Amniotic stem cell (primary cell): ENCODE measurements at places on chromosomes 13 and 19.
A peak's percentile ranks its signal among the peaks of the same experiment; 100 is the strongest.

DNA sequence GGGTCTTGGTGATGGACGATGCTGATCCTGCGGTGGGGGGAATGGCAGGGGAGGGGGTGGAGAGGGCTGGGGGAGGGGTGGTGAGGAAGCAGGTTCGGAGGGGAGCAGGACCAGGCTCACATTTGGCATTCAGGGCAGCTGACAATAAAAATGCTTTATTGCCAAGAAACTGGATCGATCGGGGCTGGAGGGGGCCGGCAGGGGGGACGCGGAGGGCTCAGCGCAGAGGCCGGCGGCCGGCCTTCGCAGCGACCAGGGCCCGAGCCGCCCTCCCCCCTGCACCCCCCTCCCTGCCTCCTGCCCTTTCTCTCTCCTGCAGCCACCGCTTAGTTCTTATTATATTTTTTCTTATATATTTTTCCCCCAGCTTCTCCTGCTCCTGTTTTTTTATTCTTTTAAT, 18.1 kb upstream of the POU2F2 start:
- DNase-seq, result no peak

- no peak for DNase-seq
Measured at GRCh38 chr19:44673510-44673909, 2.2 kb downstream of the CEACAM19 start.

DNA sequence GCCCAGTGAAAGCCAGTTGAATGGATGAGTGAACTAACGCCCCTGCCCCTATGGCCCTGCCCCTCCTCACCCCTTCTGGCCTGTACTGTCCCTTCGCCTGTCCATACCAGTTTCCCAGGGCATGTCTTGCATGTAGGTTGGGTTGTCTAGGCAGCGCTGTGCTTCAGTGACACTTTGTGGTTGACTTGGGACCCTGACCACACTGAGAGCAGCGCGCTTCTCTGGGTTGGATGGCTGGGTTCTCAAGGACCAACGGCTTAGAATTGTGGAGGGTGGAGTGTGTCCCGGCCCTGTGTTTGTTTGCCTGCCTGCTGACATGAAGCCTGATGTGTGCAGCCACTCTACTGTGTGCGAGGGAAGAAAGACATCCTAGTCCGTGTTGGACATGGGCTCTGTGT, 15.8 kb downstream of the GATAD2A start:
- DNase-seq, result no peak

DNA sequence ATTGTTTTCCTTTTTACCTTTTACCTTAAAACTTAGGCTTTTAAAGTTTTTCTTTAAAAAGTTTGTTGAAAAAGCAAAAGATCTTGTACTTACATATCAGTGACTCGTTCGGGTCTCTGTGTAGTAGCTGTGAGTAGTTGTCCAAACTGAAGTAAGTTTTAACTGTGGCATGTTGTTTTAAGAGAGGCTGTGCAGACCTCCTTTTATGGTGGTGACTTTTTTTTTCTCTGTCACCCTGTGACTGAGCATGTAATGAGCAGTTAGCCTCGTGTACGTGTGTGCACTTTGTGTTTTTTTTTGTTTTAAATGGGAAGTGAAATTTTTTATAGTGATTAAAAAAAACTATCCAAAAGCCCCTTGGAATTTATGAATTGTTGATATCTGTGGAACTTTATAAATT, at the start of gene GPR183:
TSS of gene GPR183 (minus strand) at position 153 of the 400 bp plus-strand sequence. CDS start 11,254 bp downstream, outside the sequence.
- no peak for DNase-seq

GRCh38 chr13:76519685-76520084, 366.5 kb downstream of the KCTD12 start:
- no peak for DNase-seq

DNA sequence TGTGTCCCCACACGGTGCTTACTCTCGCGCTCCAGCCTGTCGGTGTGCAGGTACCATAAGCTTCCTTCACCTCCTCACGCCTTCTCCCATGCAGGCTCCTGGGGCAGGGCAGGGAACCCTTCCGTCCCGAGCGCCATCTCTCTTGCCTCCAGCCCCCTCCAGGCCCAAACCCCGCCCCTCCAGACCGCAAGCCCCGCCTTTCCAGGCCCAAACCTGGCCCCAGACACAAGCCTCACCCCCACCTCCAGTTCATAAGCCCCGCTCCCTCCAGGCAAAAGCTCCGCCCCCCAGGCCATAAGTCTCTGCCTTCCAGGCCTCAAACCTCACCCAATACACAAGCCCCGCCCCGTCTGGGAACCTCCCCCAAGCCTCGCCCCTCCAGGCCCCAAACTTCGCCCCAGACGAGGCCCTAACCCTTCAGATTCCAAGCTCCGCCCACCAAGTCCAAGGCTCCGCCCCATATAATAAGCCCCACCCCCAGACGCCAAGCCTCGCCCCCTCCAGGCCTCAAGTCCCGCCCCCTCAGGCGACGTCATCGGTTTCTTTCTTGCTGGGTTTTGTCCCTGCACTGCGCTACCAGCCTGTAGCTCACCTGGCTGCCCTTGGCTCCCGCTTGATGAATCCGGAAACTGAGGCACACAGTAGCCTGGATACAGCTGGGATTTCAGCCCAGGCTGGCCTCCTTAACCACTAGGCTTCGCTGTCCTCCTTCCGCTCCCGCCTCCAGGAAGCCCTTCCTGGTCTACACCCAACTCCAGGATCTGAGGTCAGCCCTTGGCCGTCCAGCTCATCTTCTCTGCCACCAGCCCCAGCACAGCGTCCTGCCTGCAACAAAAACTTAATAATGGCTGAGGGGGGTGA, 16.1 kb downstream of the MKNK2 start:
- no peak for DNase-seq

DNA sequence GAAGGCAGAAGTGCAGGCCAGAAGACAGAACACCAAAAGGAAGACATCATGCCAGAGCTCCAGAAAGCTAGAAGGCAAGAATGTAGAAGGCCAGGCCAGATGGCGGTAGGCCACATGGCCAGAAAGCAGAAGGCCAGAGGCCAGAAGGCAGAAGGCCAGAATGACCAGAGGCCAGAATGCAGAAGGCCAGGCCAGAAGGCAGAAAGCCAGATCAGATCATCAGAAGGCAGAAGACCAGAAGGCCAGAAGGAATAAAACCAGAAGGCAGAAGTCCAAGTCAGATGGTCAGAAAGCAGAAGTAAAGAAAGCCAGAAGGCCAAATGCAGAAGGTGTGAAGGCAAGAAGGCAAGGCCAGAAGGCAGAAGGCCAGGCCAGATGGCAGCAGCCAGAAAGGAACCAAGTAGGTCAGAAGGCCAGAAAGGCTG, 185.0 kb downstream of the TUBA3C start:
- DNase-seq, result no peak

- no peak for DNase-seq
Measured at GRCh38 chr13:60080850-60081249, 82.9 kb downstream of the DIAPH3 start.

- no peak for DNase-seq
Measured at GRCh38 chr13:20713751-20714150, 10.3 kb downstream of the IL17D start.

DNA sequence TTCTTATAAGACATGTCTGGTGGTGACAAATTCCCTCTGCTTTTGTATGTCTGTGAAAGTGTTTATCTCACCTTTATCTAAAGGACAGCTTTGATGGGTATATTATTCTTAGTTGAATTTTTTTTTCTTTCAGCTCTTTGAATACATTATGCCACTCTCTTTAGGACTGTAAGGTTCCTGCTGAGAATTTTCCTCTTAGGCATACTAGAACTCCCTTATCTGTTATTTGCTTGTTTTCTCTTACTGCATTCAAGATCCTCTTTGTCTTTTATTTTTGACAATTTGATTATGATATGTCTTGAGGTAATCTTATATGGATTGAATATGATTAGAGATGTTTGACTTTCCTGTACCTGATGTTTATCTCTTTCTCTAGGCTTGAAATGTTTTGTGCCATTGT, 1328.4 kb downstream of the PCDH9 start:
- DNase-seq, result no peak

DNA sequence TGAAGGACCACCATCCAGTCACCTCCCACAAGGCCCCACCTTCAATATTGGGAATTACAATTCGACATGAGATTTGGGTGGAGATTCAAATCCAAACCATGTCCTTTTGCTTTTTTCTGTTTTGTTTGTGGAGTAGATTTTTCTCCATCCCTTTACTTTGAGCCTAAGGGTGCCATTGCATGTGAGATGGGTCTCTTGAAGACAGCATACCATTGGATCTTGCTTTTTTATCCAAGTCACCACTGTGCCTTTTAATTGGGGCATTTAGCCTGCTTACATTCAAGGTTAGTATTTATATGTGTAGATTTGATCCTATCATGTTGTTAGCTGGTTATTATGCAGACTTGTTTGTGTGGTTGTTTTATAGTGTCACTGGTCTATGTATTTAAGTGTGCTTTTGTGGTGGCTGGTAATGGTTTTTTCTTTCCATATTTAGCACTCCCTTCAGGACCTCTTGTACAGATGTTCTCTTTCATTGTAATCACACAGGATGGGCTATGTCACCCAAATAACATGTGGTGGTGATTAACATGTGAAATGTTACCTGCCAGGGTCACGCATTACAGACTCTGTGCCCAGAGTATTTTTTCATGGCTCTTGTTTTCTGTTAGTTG, 58.0 kb downstream of the ZNF823 start:
- DNase-seq, result no peak

- no peak for DNase-seq
Measured at GRCh38 chr19:17993076-17993813, 14.7 kb upstream of the ARRDC2 start.

- no peak for DNase-seq
Measured at GRCh38 chr19:35040826-35041547, 534 bp upstream of the HPN start.

- no peak for DNase-seq
Measured at GRCh38 chr19:29881386-29881785, 60.7 kb upstream of the URI1 start.

DNA sequence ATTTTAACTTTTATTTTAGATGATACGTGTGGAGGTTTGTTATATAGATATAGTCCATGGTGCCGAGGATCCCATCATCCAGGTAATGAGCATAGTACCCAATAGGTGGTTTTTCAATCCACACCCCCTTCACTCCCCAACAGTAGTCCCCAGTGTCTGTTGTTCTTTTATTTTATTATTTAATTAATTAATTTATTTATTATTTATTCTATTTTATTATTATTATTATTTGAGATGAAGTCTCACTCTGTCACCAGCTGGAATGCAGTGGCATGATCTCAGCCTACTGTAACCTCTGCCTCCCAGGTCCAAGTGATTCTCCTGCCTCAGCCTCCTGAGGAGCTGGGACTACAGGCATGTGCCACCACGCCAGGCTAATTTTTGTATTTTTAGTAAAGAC, 2086.2 kb downstream of the PCDH9 start:
- no peak for DNase-seq

DNA sequence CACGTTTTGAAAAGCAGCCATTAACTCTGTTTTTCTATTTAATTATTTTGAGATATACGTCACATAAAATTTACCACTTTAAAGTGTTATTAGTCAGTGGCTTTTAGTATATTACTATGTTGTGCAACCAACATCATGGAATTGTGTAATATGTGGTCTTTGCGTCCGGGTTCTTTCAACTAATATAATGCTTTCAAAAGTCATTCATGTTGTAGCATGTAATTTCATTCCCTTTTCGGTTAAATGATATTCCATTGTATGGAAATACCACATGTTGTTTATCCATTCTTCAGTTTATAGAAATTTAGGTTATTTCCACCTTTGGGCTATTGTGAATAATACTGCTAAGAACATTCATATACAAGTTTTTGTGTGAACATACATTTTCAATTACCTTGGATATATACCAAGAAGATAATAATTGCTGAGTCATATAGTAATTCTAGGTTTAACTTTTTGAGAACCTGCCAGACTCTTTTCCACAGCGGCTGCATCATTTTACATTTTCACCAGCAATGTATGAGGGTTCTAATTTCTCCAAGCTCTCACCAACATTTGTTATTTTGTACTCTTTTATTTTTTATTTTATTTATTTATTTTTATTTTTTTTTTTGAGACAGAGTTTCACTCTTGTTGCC, 28.1 kb upstream of the CLDN10 start:
- no peak for DNase-seq

GRCh38 chr13:98784666-98785065, 32.2 kb upstream of the SLC15A1 start:
- no peak for DNase-seq

DNA sequence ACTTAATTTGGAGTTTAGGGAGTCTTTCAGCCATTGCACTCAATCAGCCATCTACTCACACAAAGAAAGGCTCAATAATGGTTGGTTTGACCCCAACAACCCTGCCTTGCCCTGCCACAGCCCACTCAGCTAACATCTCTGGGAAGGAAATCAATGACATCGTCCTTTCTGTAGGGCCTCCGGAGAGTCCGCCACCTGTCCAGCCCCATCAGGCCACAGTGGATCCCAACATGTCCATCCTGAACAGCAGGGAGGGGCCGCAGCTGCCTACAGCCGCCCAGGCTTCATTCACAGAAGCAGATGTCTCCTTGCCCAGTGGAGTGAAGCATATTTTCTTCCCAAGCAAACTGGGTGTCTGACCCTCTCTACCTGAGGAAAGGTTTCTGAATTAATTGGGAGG, 4.2 kb upstream of the CDX2 start:
- DNase-seq, result no peak

- DNase-seq, result no peak
Measured at GRCh38 chr13:26920614-26921355, 160.2 kb upstream of the GPR12 start.

GRCh38 chr13:92265408-92265807, 867.0 kb downstream of the GPC5 start:
- DNase-seq, result no peak

DNA sequence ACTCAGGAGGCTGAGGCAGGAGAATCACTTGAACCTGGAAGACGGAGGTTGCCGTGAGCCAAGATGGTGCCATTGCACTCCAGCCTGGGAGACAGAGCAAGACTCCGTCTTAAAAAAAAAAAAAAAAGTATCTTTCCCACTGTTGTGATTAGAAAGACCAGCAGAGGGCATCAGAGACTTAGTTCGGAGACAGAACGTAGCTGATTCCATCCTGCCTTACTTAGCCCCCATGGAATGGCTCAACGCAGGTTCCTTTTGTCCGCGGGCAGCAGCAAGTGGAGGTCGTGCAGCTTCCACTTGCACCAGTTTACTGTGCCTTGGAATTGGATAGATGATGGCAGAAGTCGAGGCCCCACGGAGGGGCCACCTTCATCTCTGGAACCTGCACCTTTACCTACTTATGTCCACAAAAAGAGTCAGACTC, 8.1 kb downstream of the TIMM29 start:
- DNase-seq, result peak; percentile 74
